ENCODE measurements at places on chromosomes 12 and 14.

- DNase-seq: no peak
These were observed 180.0 kb upstream of the LMO3 start for GRCh38 chr12:16785953-16786352.

DNA sequence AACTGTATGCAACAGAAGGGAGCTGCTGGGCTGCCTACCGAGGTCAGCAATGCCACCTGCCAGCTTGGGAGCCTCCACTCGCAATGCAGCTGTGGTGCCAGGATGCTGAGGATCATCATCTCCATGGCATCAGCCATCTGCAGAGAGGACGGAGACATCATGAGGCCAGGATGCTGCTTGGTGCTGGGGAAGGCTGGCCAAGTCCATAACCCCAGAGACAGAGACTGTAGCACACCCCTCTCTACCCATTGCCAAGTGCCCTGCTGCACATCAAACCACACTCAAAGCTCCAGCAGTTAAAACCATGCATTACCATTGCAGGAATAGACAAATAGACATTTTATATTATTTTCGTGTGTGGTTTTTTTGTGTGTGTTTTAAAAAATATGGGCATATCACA is 43.5 kb downstream of the SVOP start:
- no peak for DNase-seq

DNA sequence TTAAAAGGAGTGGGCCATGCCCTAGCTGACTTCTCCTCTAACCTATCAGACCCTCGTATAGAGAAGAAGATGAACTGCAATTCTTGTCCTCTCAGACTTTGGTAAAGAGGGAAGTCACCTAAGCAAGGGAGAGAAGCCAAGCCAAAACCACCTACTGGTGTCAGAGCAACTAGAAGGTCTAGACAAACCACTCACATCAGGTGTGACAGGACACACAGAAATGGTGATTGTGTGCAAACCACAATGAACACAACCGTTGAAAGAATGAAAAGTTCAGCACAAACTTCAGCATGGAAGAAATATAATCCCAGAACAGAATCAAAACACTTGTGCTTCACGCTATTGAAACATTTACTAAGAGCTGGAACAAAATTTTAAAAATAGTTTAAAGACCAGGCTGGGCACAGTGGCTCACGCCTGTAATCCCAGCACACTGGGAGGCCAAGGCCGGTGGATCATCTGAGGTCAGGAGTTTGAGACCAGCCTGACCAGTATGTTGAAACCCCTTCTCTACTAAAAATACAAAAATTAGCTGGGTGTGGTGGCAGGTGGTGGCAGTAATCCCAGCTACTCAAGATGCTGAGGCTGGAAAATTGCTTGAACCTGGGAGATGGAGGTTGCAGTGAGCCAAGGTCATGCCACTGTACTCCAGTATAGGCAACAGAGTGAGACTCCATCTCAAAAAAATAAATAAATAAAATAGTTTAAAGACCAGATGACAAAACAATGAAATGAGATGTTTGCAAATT is 56.2 kb upstream of the NTF3 start:
- no peak for DNase-seq

- DNase-seq: no peak
These were observed 59.9 kb upstream of the IFNG-AS1 start for GRCh38 chr12:67929384-67929772.

DNA sequence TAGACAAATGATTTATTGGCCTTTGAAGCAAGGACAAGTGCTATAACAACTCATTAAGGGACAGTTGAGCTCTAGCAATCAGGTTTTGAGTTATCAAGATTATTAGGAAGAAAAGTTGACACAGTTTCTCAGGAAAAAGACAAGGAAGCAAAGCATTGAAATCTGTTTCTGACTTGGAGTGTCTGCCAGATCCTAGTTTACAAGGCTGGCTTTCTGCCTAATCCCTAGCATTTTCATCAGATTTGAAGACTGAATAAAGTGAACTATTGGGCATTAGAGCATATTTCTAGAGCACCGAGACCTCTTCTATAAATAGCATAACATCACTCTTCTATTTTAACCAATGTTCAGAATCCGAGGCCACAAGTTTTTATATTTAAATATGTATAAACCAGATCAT is 7.0 kb downstream of the SYT1 start:
- no peak for DNase-seq

GRCh38 chr12:64753427-64753826 is 5.8 kb downstream of the GNS start:
- DNase-seq: no peak

DNA sequence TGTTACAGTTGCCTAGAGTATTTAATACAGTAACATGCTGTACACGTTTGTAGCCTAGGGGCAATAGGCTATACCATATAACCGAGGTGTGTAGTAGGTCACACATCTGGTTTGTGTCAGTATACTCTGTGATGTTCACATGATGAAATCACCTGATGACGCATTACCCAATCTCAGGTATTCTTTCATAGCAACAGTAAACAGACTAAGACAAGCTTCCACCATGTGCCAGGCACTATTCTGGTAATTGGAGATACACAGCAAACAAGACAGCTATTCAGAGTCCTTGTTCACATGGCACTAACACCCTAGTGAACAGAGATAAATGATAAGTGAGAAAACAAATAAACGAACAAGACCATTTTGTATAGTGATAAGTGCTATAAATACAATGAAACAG is 3.8 kb upstream of the PDE3A start:
- no peak for DNase-seq

GRCh38 chr14:33584697-33585096 is 366.2 kb downstream of the EGLN3 start:
- DNase-seq: no peak

DNA sequence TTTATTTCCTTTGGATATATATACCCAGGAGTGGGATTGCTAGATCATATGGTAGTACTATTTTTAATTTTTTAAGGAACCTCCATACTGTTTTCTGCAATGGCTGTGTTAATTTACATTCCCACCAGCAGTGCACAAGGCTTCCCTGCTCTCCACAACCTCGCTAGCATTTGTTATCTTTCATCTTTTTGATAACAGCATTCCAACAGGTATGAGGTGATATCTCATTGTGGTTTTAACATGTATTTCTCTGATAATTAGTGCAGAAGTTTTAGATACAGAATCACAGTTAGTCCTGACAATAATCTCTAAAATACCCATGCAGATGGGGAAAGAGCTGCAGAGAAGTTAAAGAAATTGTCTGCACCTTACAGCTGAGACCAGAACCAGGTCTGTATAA is 35.5 kb upstream of the BCL2L14 start:
- DNase-seq: no peak

DNA sequence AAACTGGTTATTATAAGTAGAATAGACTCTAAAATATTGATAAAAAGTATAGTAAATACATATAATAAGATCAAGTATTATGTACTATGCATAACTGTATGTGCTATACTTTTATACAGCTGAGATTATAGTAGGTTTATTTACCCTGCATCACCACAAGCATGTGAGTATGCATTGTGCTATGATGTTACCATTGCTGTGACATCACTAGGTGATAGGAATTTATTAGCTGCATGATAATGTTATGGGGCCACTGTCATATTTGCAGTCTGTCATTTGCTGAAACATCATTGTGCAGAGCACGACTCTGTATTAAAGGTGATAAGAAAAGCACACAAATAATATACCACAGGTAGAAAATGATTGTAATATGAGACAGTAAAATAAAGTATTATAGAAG is 385.6 kb downstream of the ZFP36L1 start:
- no peak for DNase-seq

DNA sequence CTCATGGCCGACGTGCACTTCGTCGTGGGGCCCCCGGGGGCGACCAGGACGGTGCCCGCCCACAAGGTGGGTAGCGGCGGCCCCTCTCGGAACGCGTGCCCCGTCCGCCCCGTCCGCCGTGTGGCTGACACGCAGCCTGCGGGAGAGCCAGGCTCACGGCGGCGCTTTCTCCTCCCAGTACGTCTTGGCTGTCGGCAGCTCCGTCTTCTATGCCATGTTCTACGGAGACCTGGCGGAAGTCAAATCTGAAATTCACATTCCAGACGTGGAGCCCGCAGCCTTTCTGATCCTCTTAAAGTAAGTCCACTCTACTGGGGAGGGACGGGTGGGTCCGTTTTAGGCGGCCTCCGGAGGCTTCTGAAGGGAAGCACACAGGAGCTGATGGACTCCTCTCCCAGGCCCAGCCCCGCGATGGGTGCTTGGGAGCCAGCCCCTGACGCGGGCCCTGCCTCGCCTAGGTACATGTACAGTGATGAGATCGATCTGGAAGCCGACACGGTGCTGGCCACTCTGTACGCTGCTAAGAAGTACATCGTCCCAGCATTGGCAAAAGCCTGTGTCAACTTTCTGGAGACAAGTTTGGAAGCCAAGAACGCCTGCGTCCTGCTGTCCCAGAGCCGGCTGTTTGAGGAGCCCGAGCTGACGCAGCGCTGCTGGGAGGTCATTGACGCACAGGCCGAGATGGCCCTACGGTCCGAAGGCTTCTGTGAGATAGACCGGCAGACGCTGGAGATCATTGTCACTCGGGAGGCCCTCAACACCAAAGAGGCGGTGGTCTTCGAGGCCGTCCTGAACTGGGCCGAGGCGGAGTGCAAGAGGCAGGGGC is 1.1 kb downstream of the BTBD6 start:
- no peak for DNase-seq

DNA sequence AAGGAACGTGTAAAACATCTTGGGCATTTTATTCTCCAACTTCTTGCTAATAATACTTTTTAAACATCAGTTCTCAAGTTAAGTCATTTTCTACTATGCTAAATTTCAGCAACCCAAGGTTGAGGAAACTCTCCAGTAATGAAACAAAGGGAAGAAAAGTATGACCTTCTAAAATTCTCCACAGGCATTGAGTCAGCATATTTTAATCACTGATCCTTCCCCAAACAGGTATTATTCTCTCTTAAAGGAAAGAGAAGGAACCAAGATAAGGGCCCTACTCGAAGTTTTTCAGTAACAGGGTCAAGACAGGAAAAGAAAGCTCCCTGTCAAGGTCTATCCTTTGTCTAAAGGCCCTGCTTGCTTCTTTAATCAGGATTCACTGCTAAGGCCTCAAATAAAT is 3.0 kb downstream of the KICS2 start:
- no peak for DNase-seq

DNA sequence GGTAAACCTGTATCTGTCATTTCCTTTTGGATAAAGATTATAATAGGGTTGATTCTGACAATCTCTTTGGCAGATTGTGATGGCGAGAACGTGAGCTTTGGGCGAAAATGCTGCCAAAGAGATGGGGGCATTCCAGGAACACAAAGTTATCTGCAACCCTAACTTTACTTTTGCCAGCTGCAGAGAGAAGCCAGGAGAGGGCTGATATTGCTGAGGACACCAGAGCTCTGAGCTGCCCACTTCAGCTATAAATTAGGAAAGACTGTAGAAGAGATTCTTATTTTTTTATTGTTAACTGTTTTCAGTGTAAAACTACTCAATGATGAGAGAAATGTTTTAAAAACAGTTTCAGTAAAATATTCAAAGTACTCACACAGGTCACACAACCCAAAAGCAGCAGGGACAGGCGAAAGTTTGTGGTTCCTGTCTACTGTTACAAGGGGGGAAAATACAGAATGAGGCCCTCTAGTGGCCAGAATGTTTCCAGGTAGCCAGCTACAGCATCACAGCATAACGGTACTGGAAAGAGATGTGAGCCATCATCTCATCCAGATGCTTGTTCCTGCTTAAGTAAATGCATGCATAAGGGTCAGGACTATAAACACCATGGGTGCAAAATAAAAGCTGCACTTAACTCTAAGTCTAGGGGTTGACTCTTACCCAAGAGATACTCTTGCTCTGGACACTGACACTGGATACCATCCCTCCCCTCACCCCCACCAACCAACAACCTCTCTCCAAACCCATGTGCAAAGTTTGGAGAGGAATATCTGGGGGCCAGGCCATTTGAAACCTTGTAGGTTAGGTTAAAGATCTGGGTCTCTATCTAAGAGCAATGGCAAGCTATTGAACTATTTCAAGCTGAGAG is 498.4 kb downstream of the RMST start:
- no peak for DNase-seq

DNA sequence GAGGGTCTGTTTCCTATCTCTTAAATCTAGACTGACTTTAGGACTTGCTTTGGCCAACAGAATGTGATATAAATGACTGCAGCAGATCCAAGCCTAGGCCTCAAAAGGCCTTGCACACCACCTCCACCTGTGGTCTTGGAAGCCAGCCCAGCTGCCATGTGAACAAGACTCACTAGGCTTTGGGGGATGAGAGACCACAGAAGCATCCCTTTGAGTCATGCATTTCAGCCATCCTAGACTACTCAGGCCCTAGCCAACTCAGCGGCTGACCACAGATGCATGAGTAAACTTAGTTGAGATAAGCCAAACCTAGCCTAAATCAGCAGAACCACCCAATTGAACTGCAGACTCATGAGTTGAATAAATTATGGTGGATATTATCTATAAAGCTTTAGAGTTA is 87.7 kb downstream of the KCNH5 start:
- DNase-seq: no peak

- no peak for DNase-seq
These were observed 6.3 kb downstream of the FRS2 start for GRCh38 chr12:69476276-69477017.

DNA sequence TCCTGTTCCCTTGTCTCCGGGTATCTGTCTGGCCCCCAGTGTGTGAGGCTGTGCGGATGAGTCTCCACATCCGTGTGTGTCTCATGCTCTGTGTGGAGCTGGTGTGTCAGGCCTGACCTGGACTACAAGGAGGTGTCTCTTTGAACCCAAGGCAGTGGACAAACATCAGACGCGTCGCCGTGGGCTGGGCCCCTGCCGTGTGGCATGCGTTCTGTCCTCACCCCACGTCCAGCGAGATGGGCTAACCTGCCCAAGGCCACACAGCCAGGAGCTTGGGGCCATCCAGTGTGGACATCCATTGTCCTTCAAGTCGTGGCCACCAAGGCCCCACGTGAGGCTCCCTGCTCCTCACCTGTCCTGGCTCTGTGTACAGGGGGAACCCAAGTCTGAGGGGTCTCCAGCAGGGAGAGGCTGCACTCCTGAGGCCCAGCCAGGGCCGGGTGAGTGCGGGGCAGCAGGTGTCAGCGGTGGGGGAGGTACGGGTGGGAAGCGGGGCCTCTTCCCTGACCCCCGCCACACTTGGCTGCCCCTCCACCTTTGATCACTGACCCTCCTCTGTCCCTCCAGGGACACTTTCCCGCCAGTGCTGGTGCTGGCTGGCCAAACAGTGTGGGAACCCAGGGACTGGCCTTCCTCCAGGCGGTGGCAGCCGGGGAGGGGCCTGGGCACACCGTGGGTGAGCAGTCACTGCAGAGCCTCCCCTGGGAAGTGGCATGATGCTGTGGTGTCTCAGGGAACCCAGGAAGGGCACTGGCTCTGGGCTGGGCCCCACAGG is 48.5 kb downstream of the CYP46A1 start:
- DNase-seq: no peak

All from thoracic aorta (tissue), 2 donors.